Activated CD4-positive, alpha-beta T cell treated with anti-CD3 and anti-CD28 coated beads, Interleukin-2, amount 10 ng/mL, durations not matched to agents 7 days and 5 days (primary cell): ENCODE measurements at places on chromosomes 1 and 21.

- DNase-seq = no peak
These were observed 18.3 kb downstream of the NECAP2 start for GRCh38 chr1:16458831-16459230.

DNA sequence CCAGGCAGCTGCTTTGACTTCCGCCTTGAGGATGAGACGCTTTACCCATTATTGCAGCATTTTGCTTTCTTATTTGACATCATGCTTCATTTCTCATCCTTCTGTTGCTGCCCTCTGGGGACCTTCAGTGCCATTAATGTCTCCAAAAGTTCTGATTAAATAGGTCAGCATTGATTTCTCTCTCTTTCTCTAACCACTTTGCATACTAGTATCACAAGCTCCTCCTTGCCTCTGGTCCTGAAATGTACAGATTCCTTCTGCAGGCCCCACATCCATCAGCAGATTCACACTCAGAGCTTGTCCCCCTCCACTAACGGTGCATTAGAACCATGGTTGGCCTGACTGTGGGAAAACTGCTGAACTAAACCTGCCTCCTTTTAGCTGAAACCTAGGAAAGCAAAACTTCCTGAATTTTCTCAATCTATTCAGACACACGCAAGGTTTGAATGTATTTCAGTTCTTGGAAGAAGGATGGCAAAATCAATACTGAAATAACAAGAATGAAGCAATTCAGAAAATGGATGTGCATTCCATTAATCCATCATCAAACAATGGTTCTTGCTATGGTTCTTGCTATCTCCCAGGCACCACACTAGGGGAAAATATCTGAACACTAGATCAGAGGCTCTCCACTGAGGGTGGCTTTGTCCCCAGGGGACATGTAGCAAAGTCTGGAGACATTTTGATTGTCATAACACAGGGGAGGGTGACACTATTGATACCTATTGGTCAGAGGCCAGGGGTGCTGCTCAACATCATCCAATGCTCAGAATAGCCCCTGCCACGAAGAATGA is 154.5 kb downstream of the PCP4 start:
- DNase-seq = no peak

- no peak for DNase-seq
These were observed 10.7 kb downstream of the EXTL2 start for GRCh38 chr1:100883963-100884362.

GRCh38 chr1:192539297-192540092 is 36.1 kb upstream of the RGS1 start:
- no peak for DNase-seq

DNA sequence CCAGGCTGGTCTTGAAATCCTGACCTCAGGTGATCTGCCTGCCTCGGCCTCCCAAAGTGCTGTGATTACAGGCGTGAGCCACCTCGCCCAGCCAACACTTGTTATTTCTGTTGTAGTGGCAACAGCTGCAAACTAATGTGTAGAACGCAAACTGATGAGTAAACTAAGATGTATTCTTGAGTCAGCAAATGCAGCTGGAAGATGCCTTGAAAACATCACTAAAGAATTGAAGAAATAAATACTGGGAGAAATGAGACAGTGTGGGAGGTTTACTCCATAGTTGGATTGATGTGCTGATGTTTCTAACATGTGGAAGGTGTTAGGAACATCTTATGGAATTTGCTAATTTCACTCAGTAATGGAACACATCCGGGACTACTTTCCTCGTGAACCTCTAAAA is 61.3 kb upstream of the KCNE2 start:
- DNase-seq = no peak

DNA sequence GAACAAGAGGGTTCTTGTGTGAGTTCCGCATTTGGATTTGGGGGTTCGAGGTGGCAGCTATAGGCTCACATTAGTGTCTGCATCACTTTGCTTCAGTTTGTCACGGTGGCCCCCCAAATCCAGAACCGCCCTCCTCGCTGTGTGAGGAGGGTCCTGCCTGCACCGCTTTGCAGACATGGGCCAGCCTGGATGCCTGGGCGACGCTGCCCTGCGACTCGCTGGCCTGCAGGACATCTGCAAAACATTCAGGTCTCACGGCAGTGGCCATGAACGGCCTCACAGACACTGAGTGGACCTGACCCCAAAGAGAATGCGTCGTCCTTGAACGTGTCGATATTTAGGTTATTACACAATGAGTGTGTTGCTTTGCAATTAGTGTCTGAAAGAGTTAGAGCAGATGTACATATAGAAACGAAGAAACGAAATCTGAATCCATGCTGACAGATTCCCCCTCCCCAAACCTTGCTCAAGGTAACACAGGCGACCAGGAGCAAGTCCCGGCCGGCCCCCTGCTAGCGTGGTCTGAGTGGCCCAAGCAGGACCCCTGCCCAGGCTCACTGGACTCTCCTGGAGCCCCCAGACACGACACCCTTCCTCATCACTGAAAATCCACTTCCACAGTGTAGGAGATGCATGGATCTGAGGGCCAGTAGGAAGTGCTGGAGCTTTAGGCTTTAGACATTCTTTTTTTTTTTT is 20.4 kb downstream of the PDE9A start:
- no peak for DNase-seq

GRCh38 chr1:9900142-9901043 is 9.7 kb downstream of the CTNNBIP1 start:
- DNase-seq = no peak

GRCh38 chr1:202179828-202180750 is 13.5 kb upstream of the LGR6 start:
- no peak for DNase-seq

DNA sequence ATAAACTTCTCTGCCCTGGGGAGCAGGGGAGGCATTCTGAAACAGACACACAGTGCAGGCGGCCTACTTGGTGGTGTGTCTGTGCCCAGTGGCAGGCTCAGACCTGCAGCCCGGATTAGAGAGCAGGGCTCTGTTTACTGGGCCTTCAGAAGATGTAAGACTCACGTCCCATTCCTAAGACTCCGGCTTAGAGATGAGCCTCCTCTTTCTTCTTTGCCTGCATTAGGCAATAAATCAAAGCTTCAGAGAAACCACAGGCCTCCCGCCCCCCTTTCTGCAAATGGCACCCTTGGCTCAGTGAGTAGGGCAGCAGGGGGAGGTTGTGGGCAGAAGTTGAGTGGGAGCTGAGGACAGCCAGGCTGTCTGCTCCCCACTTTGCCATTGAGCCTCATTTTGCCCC is 35.8 kb downstream of the LGR6 start:
- no peak for DNase-seq

DNA sequence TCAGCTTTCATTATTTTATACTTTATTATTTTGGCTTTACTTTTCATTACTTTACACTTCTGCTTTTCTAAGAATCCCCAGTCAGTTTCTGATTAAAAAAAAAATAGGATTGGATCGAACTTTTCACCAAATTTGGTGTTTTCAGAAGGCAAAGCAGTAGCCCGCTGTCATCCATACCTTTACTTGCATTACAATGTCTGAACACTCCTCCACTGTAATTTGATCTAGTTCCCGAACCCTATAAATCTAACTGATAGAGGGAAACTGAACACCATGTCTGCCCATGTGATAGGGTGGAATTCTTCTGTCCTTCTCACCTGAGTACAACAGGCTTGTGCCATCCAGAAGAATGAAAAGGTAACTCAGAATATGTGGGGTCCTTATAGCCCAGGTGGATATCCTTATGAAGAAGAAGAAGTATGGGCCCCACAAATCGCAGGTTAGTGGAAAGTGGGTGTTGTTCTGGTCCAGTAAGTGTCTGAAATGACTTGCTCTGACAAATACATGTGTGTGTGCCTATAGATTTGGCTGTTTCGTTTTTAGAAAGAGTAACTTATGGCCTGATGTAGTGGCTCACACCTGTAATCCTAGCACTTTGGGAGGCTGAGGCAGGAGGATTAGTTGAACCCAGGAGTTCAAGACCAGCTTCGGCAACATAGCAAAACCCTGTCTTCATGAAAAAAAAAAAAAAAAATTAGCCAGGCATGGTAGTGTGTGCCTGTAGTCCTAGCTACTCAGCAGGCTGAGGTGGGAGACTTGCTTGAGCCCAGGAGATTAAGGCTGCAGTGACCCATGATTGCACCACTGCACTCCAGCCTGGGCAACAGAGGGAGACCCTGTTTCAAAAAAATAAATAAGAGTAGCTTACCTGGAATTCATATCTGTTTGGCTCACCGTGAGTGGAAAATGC is 26.6 kb upstream of the CDC14A start:
- no peak for DNase-seq

GRCh38 chr1:50197216-50197615 is 88.5 kb downstream of the ELAVL4 start:
- DNase-seq = no peak

GRCh38 chr1:41573785-41574713 is 89.6 kb upstream of the EDN2 start:
- DNase-seq = peak; percentile 91

- no peak for DNase-seq
These were observed 17.0 kb upstream of the TSPAN1 start for GRCh38 chr1:46157916-46158311.
